ENCODE measurements at places on chromosomes 1 and 21.

DNA sequence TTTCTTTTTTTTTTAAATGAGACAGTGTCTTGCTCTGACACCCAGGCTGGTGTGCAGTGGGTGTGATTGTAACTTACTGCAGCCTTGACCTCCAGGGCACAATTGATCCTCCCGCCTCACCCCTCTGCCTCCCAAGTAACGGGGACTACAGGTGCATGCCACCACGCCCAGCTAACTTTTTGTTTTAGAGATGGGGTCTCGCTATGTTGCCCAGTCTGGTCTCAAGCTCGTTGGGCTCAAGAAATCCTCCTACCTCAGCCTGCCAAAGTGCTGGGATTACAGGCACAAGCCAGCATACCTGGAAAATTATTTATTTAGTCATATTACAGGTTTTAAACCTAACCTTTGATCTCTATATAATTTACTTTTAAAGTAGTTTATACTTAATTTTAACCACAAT lies 13.4 kb downstream of the LRRC39 start:
- DNase-seq: no peak

- no peak for DNase-seq
These were observed 478.6 kb downstream of the PCP4 start for GRCh38 chr21:40345711-40346321.

DNA sequence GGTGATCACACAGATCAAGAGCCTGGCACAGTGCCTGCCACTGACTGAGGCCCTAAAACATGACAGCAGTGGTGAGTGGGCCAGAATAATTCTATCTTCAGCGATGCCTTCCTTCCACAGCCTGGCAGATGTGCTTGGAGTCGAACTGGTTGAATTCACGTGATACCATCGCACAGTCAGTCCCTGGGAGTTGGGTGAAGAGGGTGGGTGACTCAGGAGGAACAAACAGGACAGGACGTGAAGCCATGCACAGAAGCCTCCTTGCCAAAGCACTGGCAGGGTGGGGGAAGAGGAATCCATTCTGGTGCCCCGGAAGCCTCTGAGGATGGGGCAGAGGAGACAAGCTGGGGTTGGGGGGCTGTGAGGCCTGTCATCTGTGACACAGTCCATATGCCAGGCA lies 80.3 kb upstream of the WNT4 start:
- DNase-seq: no peak

DNA sequence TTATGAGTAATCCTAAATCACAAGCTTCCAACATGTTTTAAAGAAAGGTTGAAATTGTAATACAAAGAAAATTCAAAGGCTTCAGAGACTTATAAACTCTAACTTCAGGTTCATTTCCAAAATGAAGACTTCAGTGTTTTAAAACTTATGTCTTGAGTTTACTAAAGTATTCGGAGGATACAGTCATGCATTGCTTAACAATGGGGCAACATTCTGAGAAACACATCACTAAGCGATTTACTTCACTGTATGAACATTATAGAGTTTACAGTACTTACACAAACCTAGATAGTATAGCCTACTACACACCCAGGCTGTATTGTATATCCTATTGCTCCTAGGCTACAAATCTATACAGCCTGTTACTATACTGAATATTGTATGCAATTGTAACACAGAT lies 38.3 kb downstream of the CEP170 start:
- no peak for DNase-seq

DNA sequence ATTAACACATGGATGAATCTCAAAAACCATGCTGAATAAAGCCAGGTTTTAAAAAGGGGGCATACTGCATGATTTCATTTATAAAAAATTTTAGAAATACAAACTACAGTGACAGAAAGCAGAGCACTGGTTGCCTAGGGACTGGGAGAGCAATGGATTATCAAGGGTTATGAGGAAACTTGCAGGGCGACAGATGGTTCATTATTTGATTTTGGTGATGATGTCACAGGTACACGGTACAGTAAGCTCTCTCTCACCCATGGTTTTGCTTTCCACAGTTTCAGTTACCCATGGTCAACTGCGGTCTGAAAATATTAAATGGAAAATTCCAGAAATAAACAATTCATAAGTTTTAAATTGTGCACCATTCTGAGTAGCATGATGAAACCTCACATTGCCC lies 14.1 kb downstream of the VAMP4 start:
- no peak for DNase-seq

DNA sequence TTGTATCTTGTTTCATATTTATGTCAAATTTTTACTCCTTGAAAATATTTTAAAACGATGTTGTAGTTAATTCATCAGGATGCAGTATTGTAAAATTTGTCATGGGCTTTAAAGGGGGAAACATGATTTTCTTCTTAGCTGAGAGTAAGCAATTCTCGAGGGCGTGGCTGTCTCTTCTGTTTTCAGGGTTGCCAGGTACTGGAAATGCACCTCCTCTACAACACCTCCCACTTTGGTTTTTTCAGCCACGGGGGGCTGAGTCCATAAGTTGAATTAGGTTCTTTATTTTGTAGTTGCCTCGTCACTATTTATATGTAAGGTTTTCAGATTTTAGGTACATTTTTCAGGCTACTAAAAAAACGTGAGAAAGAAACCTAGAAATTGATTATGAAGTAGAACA lies 64.0 kb downstream of the PRDM2 start:
- no peak for DNase-seq

GRCh38 chr1:90821788-90822359 lies 104.8 kb upstream of the BARHL2 start:
- DNase-seq: no peak

DNA sequence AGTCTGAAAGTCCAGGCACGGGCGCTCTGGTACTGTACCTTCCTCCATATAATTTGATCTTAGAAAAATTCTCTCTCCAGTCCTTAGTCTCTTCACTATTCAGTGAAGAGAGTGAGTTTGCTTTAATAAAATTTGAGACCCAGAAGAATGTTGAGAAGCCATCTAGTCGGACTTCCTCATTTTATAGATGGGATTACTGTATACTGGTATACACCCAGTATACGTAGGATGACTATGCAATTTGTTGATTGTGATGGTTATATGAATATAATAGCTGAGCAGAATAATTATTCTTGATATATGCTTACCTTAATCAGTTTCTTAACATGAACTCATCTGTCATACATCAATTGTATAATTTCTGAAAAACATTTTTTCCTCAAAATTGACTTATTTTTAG lies 328.0 kb upstream of the B3GALT2 start:
- no peak for DNase-seq

GRCh38 chr1:156198831-156199349 lies 5.0 kb downstream of the SLC25A44 start:
- DNase-seq: no peak

DNA sequence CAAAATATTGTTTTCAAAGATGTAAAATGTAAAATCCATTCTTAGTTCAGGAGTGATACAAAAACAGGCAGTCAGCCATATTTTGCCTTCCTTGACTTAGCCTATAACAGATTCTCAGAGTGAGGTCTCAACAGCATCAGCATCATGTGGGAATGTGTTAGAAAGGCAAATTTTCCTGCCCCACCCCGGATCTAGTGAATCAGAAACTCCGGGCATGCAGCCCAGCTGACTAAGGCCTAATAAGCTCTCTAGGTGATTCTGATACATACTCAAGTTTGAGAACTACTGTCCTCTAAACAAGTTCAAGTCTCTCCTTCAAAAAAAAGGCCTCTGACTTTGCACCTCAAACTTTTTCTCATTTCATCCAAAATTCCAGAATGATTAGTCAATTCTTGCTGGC lies 46.9 kb upstream of the PRRC2C start:
- DNase-seq: no peak

DNA sequence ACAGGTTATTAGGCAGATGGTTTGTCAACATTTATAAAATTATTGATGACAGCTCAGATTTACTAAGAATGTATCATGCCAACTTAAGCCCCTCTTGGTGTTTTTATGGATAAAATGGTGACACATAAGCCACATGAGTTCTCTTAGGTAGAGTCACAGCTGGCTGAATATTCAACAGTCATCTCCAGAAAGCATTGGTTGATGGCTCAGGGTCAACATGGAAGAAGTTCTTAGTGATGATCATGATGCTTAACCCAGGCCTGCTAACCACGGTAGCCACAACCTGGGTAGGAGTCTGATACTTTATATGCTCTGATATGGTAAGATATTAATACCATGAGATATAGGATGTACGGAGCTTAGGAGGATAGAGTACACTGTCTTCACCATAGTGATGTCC lies 46.4 kb upstream of the SIPA1L2 start:
- no peak for DNase-seq

DNA sequence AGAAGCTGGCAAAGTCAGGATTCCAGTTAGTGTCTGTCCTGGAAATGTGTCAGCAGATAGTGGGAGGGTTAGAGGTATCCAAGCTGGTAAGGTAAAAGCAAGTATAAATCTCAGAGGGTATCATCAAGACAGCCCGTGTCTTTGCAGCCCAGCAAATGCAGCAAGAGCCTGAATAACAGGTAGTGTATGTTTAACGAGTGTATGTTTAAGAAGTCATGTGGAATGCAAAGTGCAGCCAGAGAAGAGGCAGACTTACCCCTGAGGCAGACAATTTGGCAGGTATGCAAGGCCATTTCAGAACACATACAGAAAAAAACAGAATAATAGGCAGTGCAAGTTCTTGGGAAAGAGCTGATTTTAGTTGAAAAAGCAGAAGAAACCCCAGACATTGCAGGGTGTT lies 411.0 kb upstream of the NEGR1 start:
- no peak for DNase-seq

DNA sequence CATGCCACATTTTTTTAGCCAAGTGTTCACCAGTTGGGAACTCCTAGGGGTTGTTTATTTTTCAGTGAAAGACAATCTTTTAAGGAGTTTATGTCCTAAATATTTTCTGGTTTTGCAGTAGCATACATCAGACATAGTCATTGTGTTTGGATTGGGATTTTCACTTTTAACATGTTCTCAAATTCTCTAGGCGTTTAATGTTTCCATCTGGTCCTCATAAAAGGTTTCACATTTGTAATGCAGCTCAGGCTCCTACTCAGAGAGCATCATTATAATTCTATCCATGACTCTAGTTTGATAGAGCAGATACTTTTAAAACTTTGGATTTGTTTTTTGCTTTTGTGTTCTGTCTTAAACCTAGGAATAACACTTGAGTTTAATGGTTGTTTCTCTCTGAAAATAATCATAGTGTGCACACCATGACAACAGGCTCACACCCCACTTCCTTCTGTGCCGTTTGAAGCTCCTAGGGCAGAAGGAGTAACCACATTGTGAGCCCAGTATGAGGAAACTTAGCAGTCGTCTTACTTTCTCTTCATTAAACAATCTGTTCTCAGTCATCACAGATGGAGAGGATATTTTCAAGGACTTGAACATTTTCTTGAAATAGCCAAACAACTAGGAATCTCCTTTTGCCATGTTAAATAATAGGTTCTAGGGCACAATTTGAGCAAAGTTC lies 219.6 kb downstream of the PDE4B start:
- no peak for DNase-seq

DNA sequence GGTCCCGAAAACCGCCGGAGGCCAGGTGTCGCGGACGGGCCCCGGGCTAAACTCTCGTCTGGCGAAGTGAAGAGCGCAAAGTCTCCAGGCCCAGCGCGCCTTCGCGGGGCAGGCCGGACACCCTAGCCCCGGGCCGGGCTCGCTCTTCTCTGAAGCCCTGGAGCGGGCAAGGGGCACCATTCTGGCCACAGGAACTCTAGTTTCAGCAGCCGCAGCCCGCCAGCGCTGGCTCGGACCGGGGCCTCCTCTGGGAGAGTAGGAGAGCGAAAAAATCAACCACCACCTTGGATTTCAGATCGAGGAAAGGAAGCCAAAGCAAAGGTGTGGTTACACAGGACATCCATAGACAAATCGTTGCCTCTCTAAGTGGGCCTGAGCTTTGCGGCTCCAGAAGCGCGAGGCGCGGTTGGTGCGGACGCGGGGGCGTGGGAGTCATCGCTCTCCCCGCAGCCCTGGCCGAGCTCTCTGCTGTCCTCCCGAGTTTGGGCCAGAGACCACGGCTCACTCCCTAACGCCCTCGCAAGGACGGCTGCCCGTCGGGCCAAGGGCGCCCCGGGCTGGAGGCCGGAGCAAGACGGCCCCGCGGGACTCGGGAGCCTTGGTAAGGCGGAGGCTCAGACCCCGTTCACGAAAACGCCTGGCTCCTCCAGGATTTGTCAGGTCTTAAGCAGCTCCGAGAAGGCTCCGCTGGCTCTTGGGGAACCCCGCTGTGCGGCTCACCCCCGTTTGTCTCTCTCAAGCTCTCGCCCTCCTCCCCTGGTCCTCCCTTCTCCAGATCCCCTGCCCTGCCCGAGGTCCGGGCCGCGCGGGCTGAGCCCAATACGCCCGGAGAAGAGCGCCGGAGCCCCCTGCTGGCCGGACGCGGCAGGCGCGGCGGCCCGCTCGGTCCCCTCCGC lies 132.9 kb upstream of the DPYD start:
- peak; percentile 12 for DNase-seq

Measured in stimulated activated CD8-positive, alpha-beta memory T cell treated with anti-CD3 and anti-CD28 coated beads, Interleukin-12 subunit alpha, Interleukin-12 subunit beta, amount 100 ng/mL, for 1 hour (primary cell).